ENCODE measurements at places on chromosomes 1 and 21. TPM values are rescaled to one million over a fixed set of nuclear protein-coding genes. Genes with fewer than 3 reads are reported as not detected.

SCMH1 gene
- 45.8 TPM for total RNA-seq

GRCh38 chr1:185156288-185156853, 382 bp downstream of the TRMT1L start:
- DNase-seq = no peak

- DNase-seq = no peak
These were observed 47.7 kb upstream of the HP1BP3 start for GRCh38 chr1:20834780-20835179.

GRCh38 chr1:48236716-48237470, 14.4 kb downstream of the SLC5A9 start:
- DNase-seq = no peak

GRCh38 chr1:173423291-173423690, 53.8 kb upstream of the PRDX6 start:
- no peak for DNase-seq

GRCh38 chr1:96515430-96515829, 206.2 kb upstream of the PTBP2 start:
- DNase-seq = no peak

DNA sequence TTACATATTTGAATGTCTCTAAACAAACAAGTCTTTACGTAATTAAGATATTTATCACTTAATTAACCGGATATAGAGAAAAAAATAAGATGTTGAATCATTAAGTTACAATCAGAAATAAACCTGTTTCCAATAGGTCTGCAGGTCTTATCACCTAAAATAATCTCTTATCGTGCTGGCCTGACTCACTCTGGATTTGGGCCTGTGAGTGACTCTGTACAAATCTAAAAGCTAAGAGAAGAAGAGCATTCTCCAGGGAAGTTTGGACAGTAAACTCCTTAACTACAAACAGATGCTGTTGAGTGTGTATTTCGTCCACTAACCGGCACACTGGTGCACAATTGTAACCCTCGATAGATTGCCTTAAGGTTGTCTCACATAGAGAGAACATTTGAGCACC, 25.3 kb downstream of the CEP104 start:
- no peak for DNase-seq
